ENCODE measurements at places on chromosomes 16 and 17. TPM values are rescaled to one million over a fixed set of nuclear protein-coding genes. Genes with fewer than 3 reads are reported as not detected.

Gene SGCA
- total RNA-seq = 158 TPM

Gene SHISA6
- not detected for total RNA-seq

Gene TBC1D3H
- total RNA-seq = 0.27 TPM

Gene CANT1
- 41.0 TPM for total RNA-seq

Gene ITGAL
- 3.2 TPM for total RNA-seq

DNA sequence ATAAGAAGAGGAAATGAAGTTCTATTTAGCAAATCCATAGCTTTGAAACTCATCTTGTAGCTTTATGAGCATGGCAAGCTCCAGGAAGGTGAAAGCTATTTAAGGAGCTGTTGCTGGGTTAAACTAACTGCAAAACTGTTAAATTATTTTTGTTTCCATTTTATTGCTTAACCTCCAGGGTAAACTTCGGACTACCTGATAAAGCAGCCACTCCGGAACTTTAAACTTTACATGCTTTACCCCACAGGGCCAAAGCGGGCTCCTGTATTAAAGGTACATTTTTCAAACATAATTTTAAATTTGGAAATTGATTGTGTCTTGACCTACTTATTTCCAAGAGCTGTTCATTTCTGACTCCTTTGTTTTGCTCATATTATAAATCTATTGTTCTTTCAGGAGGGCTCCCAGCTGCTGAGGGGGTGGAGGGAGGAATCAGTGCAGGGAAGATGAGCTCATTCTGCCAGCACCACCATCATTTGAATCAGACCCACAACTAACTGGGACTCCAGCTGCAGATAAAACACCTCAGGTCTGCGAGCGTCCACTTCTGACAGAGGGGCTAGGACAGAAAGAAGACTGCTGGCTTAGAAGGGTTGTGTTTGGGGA, 157.9 kb downstream of the IRX3 start:
- H3K4me3 ChIP-seq = no peak overlapping the region
- no peaks in the 10 kb centered on the region for H3K36me3 ChIP-seq
- no peaks in the 10 kb centered on the region for H3K4me1 ChIP-seq

DNA sequence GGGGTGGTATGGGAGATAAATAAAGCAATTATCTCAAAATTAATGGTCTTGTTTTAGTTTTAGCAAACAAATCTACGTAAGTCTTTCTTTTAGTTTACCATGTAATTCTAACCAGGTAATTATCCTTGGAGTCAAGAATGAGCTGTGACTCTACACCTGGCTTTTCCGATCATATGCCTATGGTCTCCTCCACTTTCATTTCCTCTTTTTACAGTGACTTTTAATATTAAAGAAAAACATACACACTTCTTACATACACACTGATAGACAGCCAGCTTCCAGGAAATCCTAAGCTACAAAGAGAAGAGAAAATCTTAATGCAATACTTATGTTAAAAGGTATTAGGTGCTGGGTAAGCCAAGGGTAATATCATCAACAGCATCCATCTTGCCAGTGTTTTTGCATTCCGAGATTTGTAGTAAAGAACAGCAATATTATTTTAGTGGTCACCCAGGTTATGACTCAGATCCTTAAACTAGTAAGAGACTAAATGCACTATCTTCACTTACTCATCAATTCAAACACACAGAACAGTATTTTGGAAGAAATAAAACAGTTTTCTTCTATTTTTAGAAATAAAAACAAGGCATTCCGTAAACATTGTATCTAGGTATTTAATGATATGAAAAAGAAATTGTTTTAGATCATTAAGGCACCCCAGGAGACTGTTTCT, 4.4 kb upstream of the IRX5 start:
- no peak overlapping the region for H3K4me3 ChIP-seq
- no peaks in the 10 kb centered on the region for H3K4me1 ChIP-seq
- DNase-seq = no peak
- no peaks in the 10 kb centered on the region for H3K27me3 ChIP-seq
- H3K36me3 ChIP-seq = no peaks in the 10 kb centered on the region

DNA sequence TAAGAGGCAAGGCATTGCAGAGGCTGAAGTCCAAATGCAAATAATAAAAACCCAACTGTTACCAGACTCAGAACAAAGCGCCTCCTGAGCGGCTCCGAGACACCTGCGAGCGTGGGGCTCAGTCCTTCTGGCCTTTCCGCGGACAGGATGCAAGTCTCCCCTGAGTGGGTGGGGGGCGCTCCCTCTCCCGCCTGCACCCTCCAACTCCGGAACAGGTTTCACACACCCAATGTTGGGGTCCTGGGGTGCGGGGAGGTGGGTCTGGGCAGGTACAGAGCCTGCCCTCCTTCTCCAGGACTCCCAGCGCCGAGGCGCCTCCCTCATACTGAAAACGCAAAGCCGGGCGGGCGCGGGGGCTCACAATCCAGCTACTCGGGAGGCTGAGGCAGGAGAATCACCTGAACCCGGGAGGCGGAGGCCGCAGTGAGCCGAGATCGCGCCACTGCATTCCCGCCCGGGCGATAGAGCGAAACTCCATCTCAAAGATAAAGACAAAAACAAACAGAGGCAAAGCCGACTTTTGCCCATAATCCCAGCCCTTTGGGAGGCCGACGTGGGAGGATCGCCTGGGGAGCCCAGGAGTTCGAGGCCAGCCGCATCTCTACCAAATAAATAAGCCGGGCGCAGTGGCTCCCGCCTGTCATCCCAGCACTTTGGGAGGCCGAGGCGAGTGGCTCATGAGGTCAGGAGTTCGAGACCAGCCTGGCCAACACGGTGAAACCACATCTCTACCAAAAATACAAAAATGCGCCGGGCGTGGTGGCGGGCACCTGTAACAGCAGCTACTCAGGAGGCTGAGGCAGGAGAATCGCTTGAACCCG, 893 bp downstream of the GINS2 start:
- no peaks in the 10 kb centered on the region for H3K27me3 ChIP-seq
- no peak overlapping the region for H3K27ac ChIP-seq
- H3K4me1 ChIP-seq = peaks cover 11% of the 10 kb centered on the region
- DNase-seq = no peak
- H3K36me3 ChIP-seq = no peaks in the 10 kb centered on the region
- peak overlapping the region; percentile 88 for H3K4me3 ChIP-seq

DNA sequence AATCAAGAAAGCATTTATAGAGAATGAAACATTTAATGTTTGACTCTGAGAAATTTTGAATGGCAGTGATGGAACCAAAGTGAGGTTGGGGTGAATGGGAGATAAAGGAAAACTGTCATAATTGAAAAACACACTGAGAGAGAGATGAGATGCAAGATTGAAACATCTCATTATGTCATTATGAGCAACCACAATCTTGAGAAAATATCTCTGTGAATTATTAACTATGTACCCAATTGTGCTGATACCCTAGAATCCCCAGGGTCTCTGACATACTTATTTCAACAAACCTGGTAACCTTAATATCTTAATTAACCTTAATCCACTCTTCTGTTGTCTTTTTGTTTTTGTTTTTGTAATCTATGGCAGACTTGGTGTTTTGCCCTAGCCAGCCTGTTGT, 143.5 kb upstream of the HLF start:
- no peaks in the 10 kb centered on the region for H3K4me1 ChIP-seq
- H3K27ac ChIP-seq = no peak overlapping the region
- DNase-seq = no peak
- H3K4me3 ChIP-seq = no peak overlapping the region
- H3K27me3 ChIP-seq = no peaks in the 10 kb centered on the region
- H3K36me3 ChIP-seq = no peaks in the 10 kb centered on the region

- no peak for DNase-seq
- H3K36me3 ChIP-seq = no peaks in the 10 kb centered on the region
- no peak overlapping the region for H3K27ac ChIP-seq
- H3K4me3 ChIP-seq = no peak overlapping the region
Measured at GRCh38 chr17:47717979-47718621, 14.9 kb upstream of the TBX21 start.

DNA sequence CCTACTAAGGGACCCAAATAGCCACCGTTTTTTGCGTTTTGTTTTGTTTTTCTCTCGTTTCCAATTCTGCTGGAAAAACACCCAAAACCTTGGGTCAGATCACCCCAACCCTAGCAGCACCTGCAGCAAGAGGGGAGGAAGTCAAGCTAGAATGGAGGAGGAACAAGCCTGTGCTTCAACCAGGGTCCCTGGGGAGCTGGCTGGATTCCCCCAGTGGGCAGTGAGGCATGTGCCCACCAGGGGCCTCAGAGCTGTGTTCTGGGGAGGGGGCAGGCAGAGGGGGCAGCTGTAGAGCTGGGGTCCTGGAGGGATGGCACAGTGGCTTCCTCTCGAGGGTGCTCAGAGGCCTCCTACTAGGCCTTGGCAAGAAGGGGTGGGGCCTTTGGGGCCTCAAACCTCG, 6.5 kb downstream of the CD79B start:
- H3K4me3 ChIP-seq = no peak overlapping the region
- DNase-seq = no peak
- no peak overlapping the region for H3K27ac ChIP-seq
- H3K27me3 ChIP-seq = no peaks in the 10 kb centered on the region

GRCh38 chr16:23131036-23131435, 18.2 kb downstream of the USP31 start:
- no peak overlapping the region for H3K4me3 ChIP-seq
- no peaks in the 10 kb centered on the region for H3K36me3 ChIP-seq
- DNase-seq = no peak
- peak overlapping the region; percentile 85 for H3K27ac ChIP-seq
- no peaks in the 10 kb centered on the region for H3K27me3 ChIP-seq
- H3K4me1 ChIP-seq = peaks cover 63% of the 10 kb centered on the region

DNA sequence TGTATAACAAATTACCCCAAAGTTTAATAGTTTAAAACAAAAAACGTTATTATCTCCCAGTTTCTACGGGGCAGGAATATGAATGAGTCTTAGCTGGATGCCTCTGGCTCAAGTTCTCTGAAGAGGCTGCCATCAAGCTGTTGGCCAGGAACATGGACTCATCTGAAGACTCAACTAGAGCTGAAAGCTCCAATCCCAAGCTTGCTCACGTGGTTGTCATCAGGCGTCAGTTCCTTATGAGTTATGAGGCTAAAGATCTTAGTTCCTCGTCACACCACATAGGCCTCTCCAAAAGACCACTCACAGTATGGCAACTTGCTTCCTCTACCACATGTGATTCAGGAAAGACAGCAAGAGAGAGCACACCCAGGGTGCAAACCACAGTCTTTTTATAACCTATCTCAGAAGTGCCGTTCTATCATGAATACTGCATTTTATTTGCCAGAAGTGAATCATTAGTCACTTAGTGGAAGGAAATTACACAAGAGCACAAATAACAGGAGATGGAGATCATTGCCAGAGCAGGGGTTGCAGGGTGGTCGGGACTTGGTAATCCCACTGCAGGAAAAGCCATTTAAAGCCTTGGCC, 48.7 kb upstream of the NLK start:
- no peak overlapping the region for H3K4me3 ChIP-seq
- H3K4me1 ChIP-seq = no peaks in the 10 kb centered on the region
- H3K36me3 ChIP-seq = no peaks in the 10 kb centered on the region
- DNase-seq = no peak
- no peaks in the 10 kb centered on the region for H3K27me3 ChIP-seq

GRCh38 chr17:35433075-35433894, 985 bp upstream of the SLFN12 start:
- H3K36me3 ChIP-seq = no peaks in the 10 kb centered on the region
- DNase-seq = peak; percentile 78
- peak overlapping the region; percentile 79 for H3K4me3 ChIP-seq
- H3K27me3 ChIP-seq = no peaks in the 10 kb centered on the region
- H3K27ac ChIP-seq = peak overlapping the region; percentile 97

DNA sequence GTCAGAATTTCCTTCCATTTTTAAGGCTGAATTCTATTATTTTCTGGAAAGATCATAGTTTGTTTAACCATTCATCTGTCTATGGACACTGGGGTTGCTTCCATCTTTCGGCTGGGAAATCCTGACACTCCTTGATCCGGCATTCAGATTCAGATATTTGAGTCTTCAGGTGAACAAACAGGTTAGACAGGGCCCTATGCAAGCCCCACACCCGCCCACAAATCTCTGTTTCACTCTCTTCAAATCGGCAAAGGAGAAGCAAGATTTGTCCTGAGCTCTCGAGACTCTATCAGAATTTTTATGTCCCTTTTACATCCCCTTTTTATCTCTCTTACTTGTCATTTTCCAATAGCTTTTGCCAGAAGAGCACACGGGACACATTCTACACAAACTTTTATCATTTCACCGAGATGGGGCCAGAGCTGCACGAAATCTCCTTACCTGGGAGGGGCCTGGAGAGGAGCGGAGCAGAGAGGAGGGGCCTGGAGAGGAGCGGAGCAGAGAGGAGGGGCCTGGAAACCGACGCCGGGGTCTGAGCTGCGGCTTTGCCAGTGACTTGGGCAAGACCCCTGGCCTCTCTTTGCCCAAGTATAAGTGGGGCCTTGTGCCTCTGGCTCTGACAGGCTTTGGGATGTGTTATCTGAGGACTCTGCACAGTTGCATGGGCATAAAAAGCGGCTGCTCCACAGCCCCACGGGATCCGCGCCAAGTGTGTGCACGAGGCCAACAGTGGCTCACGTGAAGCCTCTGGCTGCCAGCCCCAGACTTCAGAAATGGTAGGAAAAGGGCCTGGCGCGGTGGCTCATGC, 54.3 kb upstream of the RBFOX3 start:
- H3K27me3 ChIP-seq = no peaks in the 10 kb centered on the region
- H3K36me3 ChIP-seq = no peaks in the 10 kb centered on the region
- H3K4me3 ChIP-seq = no peak overlapping the region
- no peaks in the 10 kb centered on the region for H3K4me1 ChIP-seq

DNA sequence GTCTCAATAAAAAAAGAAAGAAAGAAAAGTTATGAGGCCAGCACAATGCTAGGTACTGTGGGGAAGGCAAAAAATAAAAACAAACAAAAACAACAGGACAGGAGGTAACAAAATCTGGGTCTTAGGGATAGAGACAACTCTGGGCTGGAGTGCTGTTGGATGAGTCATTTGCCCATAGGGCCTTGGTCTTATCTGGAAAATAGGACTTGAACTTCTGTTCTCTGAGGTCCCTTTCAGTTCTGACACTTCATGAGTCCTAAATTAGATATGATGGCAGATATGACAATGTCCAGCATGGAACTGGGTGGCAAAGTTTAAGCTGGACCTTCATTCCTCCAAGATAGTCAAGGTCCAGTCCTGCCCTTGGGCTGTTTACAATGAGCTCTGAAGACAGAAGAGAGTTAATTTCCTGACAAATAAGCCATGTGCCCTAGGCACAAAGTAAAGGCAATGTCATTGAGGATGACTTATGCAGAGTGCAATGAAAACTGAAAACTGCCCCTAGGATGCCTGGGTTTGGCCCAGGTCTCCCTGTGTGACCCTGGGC, 8.9 kb upstream of the HDAC5 start:
- H3K4me3 ChIP-seq = no peak overlapping the region
- no peaks in the 10 kb centered on the region for H3K27me3 ChIP-seq
- no peaks in the 10 kb centered on the region for H3K4me1 ChIP-seq
- no peak overlapping the region for H3K27ac ChIP-seq
- no peak for DNase-seq
- H3K36me3 ChIP-seq = no peaks in the 10 kb centered on the region

GRCh38 chr16:27444470-27444869, 42.5 kb downstream of the IL21R start:
- H3K27me3 ChIP-seq = no peaks in the 10 kb centered on the region
- no peaks in the 10 kb centered on the region for H3K4me1 ChIP-seq
- DNase-seq = no peak

GRCh38 chr16:5916711-5917191, 819.2 kb upstream of the EEF2KMT start:
- no peaks in the 10 kb centered on the region for H3K27me3 ChIP-seq
- H3K4me3 ChIP-seq = no peak overlapping the region
- no peak overlapping the region for H3K27ac ChIP-seq
- no peaks in the 10 kb centered on the region for H3K36me3 ChIP-seq
- no peak for DNase-seq
- H3K4me1 ChIP-seq = no peaks in the 10 kb centered on the region

All from thoracic aorta (tissue), 2 donors.